Substantia nigra (tissue), 51 donors: ENCODE measurements at places on chromosomes 6 and 20.

- no peak for DNase-seq
Observed at GRCh38 chr20:12467758-12468157, 541.0 kb upstream of the SPTLC3 start.

DNA sequence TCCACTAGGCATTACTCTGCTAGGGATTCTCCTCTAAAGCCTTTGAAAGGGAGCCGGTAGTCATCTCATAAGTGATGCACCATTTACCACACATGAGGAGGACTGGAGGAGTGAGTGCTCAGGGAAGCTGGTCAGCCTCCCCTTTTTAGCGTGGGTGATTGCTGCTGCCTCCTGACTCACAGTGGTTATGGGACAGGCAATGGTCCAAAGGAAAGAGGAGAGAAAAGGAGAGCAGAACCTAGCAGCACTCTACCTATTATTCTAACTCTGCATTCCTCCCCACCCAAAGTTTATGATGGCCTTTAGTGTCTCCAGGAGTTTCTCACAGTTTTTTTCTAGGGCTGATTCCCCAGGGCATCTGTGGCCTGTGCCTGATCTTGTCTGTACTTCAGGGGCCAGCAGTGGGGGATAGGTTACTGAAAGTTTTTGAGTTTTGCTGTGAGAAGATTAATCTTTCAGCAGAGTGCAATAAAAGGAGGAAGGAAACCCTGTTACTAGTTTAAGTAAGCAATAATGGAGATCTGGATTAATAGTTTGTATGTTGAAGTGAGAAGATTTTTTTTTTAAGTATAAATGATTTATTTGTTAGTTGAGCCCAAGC, 36.4 kb upstream of the GCLC start:
- no peak for DNase-seq

DNA sequence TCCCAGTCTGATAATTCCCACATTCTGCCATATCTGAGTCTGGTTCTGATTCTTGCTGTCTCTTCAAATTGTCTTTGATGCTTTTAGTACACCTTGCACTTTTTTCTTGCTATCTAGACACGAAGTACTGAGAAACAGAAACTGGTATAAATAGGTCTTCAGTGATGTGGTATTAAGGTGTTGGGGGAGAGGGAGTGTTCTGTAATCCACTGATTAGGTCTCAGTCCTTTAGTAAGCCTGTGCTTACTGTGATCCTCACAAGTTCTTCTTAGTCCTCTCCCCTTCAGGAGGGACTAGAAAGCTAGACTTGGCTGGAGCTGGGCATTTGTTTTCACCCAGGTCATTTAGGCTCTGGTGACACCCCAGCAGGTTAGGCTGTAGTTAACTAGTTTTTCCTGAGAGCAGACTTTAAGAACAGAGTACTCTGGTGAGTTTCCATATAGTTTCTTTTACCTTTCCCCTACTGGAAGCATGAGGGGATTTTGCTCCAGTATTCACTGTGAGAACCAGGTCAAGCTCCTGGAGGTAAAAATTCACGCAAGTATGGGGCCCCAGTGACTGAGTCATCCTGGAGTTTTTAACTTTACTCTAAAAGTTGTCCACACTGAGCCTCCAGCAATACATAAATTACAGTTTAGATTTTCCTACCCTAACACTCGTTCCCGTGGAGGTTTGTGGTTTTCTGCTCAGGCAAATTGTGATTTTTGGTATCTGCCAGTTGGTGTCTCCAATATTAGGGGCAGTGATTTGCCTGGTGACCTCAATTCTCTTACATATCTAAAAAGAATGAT, 154.6 kb downstream of the CDKAL1 start:
- no peak for DNase-seq

DNA sequence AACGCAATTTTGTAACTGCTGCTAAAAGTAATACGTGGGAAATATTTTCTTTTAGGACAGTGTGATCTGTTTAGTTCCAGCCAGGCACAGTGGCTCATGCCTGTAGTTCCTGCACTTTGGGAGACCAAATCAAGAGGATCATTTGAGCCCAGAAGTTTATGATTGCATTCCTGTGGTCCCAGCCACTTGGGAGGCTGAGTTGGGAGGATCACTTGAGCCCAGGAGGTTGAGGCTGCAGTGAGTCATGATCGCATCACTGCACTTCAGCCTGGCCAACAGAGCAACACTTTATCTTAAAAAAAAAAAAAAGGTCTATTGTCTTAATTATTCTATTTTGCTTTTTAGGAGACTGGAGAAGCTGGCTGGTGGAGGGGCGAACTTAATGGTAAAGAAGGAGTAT, 101.5 kb downstream of the CD2AP start:
- no peak for DNase-seq

DNA sequence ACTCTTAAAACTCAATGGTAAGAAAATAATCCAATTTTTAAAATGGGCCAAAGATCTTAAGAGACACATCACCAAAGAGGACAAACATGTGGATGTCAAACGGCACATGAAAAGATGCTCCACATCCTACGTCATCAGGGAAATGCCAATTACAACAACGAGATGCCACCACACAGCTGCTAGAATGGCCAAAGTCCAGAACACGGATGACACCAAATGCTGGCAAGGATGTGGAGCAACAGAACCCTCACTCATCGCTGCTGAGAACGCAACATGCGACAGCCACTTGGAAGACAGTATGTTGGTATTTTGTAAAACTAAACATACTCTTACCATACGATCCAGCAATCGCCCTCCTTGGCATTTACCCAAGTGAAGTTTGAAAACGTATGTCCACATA, 132.8 kb upstream of the CDH4 start:
- DNase-seq: no peak

DNA sequence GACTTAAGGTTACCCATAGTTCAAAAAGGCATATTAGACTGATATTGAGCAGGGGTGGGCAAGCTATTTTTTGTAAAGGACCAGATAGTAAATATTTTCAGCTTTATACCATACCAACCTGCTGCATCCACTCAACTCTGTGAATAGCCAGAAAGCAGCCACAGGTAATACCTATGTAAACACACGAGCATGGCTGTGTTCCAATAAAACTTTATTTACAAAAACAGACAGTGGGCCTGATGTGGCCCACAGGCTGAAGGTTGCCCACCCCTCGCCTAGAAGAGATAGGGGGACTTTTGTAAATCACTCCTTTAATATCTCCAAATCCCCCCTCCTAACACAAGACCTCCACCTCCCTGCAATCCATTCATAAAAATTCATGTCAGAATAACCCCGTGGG, 64.4 kb downstream of the PSMG4 start:
- DNase-seq: no peak
